ENCODE measurements at places on chromosomes 7 and 10.

GRCh38 chr10:113650172-113650571 is 13.7 kb downstream of the NRAP start:
- no peak for DNase-seq

DNA sequence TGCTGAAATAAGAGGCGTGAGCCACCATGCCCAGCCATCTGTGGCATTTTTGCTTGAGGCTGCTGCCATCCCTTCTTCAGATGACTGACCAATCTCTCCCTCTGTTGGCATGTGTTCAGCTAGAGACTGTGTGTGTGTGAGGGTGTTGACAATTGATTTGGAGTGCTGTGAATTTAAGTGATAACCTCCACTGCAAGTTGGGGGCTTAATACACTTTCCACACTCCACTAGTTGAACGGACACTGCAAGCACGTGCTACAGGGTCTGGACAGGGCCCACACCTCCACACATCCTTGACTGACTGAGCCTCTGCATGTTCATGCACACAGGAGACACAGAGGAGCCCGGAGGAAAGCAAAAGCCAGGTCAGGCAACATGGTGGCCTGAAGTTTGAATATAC is 51.3 kb downstream of the BRAF start:
- no peak for DNase-seq

- no peak for DNase-seq
Observed at GRCh38 chr7:40760987-40761386, 626.2 kb downstream of the SUGCT start.

DNA sequence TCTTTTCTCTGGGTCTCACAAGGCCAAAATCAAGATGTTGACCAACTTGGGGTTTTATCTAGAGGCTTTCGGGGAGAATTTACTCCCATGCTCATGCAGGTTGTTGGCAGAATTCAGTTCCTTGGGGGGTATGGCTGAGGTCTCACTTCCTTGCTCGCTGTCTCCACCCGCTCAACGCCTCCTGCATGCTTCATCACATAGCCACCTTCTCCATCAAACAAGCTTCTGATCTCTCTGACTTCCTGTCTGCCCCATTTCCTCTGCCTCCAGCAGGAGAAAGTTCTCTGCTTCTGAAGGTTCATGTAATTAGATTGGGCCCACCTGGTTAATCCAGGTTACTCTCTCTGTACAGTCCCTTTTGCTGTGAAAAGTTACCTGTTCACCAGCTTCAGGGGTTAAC is 179.1 kb upstream of the FZD1 start:
- no peak for DNase-seq

GRCh38 chr7:77565917-77566316 is 28.8 kb downstream of the PTPN12 start:
- DNase-seq: no peak

DNA sequence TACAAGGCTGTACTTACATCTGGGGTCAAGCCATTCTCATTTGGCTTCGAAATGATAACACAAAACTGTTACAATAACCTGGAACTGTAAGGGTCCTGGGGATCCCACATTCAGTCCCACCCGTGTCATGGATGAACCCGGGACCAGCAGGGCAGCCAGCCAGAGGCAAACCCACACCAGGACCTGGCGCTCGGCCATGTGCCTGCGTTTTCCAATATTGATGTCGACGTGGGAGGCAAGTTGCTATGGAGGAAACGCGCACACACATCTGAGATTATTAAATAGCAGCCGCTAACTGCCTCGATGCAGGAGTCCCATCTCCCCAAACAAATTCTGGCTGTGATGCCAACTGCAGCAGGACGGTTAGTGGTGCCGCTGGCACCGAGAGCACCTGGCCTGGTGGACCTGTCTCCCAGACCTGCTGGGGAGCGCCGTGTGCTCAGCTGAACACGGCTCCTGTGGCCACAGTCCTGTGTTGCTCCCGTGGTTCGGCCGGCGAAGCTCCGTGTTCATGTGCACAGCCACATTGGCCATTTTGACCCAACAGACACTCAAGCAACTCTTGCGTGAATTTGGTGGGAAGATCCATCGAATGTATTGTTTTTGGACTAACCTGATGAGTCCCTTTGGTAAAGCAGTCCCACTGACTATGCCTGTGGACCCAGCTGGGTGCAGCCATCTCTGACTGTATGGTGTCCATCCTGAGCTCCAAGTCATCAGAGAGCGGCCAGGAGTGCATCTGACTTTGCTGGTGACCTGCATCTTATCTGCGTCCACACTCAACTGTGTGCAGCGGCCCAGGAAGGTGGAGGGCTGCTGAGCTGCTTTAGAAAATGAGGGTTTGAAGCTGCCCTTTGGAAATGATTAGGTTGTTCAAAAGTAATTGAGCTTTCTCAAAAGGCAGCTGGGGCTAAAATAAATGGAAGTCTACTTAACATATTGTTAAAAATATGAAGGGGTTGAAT is 398.2 kb downstream of the DNAJB6 start:
- no peak for DNase-seq

- DNase-seq: no peak
Observed at GRCh38 chr7:100352984-100353684, 4.8 kb upstream of the PILRB start.
